ENCODE measurements at places on chromosomes 11 and 22.

DNA sequence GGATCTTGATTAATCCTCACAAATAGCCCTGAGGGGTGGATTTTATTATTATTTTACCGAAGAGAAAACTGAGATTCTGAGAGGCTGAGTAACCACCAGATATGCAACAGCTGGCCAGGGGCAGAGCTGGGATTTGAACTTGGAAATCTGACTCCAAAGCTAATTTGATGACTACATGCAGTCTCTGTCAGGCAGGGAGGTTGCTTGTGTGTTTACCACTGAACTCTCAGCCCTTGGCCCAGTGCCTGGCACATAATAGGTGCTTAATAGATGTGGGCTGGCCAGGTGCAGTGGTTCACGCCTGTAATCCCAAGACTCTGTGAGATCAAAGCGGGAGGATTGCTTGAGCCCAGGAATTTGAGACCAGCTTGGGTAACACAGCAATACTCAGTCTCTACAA is 121.7 kb upstream of the CRYBB3 start:
- no peak for DNase-seq

- DNase-seq, result no peak
Measured at GRCh38 chr22:48890693-48891554, 936.7 kb downstream of the BRD1 start.

GRCh38 chr11:119120639-119121007 is 757 bp upstream of the HINFP start:
- DNase-seq, result no peak

DNA sequence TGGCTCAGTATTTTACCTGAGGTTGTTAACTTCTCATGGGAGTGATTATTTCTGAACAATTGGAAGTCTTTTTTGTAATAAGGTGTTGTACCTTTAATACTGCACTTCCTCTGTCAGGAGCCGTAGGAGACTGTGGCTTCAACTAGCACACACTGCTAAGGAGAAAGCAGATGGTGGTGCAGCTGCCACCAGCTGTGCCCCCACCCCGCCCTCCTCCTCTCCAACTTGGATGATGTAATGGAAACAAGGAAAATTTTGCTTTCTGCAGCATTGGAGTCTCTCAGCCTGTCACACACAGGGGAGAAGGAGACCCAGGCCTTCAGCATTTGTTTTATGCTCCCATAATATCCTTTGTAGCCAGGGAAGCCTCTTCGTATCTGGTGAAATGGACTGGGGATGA is 91.2 kb downstream of the TEAD1 start:
- no peak for DNase-seq

GRCh38 chr11:117928446-117929141 is 608 bp downstream of the TMPRSS13 start:
- no peak for DNase-seq

- DNase-seq, result no peak
Measured at GRCh38 chr11:35629511-35629910, 11.3 kb downstream of the FJX1 start.

DNA sequence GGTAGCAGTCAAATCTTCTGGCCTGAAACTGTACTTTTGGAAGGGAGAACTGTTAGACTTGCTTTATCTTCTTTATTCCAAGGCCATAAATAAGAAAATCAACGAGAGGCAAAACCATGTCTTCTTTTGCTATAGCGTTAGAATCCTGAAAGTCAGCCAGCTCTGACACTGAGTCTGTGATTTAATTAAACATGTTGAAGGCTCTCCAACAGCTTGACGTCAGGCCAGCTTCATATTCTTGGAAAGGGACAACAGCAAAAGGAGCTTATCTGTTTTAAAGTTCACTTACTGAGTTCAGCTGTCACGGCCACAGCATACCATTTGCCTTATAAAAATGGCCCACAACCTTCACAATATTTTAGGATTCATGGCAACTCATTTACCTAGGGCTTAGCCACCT is 131.0 kb upstream of the LDLRAD3 start:
- no peak for DNase-seq

DNA sequence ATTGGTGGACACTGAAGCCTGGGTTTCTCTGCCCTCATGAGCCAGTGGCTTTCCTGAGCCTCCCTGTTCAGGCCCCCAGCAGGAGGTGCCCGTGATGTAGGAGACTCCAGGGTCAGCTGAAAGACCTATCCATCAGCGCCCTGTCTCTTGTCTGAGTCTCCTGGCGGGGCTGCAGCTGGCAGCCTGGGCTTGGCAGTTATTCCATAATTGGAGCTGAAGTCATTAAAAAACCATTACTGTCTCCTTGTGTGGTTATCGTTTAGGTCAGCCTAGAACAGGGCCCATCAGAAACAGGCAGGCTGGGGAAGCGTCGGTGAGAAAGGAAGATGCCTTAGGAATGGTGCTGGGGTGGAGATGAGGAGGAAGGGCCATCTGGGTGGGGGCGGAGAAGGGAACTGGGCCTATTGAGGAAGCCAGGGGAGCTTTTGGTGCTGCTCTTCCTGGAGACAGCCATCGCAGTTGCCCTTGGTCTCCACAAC is 5.0 kb downstream of the TUB start:
- no peak for DNase-seq

- DNase-seq, result no peak
Measured at GRCh38 chr22:41092847-41093411, 537 bp downstream of the EP300 start.

- no peak for DNase-seq
Measured at GRCh38 chr11:57545883-57546282, 8.5 kb downstream of the SMTNL1 start.

- no peak for DNase-seq
Measured at GRCh38 chr11:76566811-76567210, 103.7 kb downstream of the LRRC32 start.

DNA sequence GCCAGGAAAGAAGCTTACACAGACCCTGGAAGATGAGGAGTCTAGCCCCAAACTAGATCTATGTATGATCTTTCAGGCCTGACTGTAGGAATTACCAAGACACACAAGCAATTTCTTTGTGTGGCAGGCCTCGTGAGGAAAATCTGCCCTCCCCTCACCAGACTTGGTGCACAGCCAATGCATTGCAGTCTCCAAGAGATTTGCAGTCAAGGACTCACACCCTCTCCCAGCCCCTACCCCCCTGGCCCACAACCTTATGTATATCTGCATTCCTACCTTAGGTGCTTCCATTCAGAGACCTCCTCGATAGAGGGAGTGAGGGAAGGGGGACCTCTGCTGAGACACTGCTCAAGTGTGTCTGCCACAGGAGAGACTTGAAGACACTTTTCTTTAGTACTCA is 9.8 kb downstream of the OR8B12 start:
- no peak for DNase-seq

GRCh38 chr11:75996523-75997442 is 181.8 kb downstream of the UVRAG start:
- no peak for DNase-seq

DNA sequence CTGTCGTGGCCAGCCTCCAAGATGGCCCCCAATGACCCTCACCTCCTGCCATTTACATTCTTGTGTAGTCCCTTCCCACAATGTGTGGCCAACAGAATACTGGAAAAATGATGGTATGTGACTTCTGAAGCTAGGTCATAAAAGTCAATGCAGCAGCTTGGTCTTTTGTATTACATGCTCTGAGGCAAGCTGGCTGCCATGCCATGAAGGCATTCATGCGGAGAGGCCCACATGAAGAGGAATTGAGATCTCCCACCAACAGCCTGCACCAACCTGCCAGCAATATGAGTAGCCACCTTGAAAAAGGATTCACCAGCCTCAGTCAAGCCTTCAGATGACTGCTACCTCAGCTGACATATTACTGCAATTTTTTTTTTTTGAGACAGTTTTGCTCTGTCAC is 4.6 kb downstream of the MRTFA start:
- no peak for DNase-seq

DNA sequence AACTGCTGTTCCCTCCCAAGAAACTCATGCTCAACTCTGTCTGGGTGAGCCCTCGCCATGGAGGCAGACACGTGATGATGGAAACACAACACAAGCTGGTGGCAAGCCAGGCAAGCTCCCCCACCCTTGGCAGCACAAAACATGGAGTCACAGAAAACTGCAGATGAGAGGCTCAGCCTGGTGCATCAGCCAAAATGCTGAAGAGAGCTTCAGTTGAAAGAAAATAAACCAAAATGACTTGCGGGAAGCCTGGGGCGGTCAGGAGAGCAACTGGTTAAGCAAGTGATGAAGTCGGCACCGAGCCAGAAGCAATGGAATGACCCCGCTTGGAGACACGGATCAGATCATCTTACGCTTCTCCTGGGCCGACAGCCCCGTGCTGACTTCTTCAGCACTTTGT is 68.3 kb downstream of the C11orf58 start:
- DNase-seq, result no peak

GRCh38 chr22:39959640-39960447 is at the start of gene TMA7B:
Gene TMA7B, plus strand, starts transcription at chr22:39960397. Its CDS starts 3,978 bp downstream, at chr22:39964375.
- DNase-seq, result no peak

DNA sequence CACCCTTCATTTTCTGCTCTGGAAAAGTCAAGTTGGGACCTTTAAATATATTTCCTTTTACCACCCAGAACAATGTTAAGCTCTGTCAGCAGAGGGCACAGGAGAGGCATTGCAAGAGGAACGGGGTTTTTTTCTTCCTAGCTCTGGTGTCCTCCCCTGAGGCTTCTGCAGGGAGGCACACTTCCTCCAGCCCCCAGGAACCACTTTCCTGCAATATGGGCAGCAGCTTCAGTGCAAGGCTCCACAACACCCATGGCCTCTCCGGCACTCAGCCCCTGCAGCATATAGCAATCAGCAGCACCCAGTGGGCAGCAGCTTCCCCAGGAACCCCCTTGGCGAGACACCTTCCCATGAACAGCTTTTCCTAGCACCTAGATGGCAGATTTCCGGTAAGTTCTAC is 101.4 kb downstream of the SYT9 start:
- DNase-seq, result no peak

GRCh38 chr11:19089421-19089820 is 27.5 kb upstream of the ZDHHC13 start:
- DNase-seq, result no peak

DNA sequence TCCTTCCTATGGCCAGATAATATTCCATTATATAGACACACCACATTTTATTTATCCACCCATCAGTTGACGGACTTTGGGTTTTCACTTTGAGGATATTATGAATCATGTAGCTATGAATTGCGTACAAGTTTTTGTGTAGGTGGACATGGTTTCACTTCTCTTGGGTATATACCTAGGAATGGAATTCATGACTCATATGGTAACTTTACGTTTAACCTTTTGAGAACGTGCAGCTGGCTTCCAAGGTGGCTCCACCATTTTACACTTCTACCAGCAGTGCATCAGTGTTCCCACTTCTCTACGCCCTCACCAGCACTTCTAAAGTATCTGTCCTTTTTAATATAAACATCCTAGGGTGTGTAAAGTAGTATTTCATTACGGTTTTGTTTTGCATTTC is 112.0 kb downstream of the PLEKHA7 start:
- no peak for DNase-seq

All from cerebellar nuclear complex (tissue), 1 donor.